ENCODE measurements at places on chromosomes 5 and 9.

GRCh38 chr5:132074091-132074771 lies 642 bp downstream of the CSF2 start:
- peak; percentile 68 for DNase-seq

DNA sequence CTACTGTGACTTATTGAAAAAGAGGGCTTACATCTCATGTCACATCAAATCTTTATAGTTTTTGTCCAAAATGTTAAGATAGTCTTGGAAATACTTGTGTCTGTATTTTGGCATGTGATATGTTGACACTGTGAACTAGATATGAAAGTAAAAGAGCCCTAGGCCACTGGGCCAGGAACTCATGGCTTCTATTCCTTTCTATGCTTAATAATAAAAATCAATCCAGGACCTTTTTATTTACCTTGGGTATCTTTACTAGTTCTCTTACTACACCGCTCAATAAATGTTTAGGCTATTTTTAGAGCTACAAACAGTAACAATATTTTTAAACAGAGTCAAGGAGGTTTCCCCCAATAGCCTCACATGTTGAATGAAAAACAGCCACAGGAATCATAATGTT lies 348.6 kb upstream of the SLC24A2 start:
- no peak for DNase-seq

DNA sequence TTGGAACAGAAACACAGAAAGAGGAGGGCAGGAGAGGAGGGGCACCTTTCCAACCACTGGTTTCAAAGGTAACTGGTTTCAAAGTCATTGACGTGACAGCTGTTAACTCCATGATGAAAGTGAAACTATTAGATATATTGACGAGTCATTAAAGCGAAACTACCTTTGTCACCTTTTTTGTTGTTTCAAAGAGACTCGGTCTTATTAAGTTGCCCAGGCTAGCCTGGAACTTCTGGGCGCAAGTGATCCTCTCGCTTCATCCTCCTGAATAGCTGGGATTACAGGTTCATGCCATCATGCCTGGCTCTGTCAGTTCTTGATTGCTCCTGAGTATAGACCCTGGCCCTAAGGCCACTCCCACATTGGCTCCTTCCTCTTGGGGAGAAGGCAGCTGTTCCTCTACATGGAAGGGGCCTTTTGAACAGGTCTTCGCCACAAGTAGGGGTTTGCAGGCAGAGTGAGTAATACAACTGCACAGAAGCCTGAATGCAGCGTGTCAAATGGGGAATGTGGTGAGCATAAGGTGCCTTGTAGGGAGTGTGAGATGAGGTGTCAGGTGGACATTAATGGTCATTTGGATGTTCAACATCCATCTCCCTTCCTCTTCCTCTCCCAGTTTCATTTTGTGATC lies 3.4 kb upstream of the F12 start:
- no peak for DNase-seq

GRCh38 chr5:124582561-124582840 lies 163.9 kb downstream of the ZNF608 start:
- DNase-seq: no peak

DNA sequence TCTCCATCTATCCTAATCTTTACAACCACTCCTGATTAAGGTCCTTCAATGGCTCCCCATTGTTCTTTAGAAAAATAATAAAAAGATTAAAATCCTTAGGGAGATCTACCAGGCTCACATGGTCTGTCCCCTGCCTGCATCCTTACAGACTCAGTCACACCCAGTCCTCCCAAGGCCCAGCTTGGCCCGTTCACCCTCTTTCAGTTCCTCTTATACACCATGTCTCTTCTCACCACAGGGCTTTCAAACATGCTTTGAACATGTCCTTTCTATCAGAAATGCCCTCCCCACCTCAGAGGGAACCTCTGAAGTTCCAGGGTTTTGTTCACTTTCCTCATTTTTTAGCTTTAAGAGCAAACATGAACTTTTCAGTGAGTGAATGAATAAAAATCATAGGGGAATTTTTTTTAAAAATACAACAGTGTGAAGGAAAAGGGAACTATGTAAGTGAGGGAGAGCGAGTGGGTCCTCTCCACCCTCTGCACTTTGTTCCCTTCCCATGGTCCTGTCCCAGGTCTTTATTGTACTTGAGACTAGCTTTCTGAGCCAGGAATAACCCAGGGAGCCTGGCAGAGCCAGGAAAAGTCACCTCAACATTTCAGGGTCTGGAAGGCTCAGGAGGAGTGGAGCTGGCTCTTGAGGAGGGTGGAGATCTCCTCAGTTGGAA lies 55.3 kb downstream of the TRPC7 start:
- DNase-seq: no peak

GRCh38 chr5:157987259-157987658 lies 128.3 kb upstream of the CLINT1 start:
- DNase-seq: no peak

- DNase-seq: no peak
Observed at GRCh38 chr5:174418809-174419539, 305.4 kb upstream of the MSX2 start.

- no peak for DNase-seq
Observed at GRCh38 chr5:34057118-34057517, 14.1 kb upstream of the C1QTNF3 start.

GRCh38 chr5:126354012-126354857 lies 69.0 kb upstream of the GRAMD2B start:
- DNase-seq: peak; percentile 97

- no peak for DNase-seq
Observed at GRCh38 chr9:105306351-105307140, 62.1 kb downstream of the SLC44A1 start.

DNA sequence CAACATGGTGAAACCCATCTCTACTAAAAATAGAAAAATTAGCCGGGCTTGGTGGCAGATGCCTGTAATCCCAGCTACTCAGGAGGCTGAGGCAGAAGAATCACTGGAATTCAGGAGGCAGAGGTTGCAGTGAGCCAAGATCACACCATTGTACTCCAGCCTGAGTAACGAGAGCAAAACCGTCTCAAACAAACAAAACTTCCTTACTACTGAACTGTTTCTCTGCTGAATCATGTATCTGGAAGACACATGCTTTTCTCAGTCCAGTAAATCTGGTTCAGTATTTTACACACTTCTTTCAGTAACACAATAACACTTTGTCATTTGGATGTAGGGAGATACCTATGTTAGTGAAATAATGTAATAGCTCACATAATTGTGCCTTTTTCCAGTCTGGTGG lies 7.9 kb downstream of the TRMT10B start:
- peak; percentile 13 for DNase-seq

- DNase-seq: peak; percentile 79
Observed at GRCh38 chr5:143051244-143052058, 281.3 kb downstream of the ARHGAP26 start.

GRCh38 chr5:178625679-178626483 lies 969 bp downstream of the CLK4 start:
- peak; percentile 41 for DNase-seq

DNA sequence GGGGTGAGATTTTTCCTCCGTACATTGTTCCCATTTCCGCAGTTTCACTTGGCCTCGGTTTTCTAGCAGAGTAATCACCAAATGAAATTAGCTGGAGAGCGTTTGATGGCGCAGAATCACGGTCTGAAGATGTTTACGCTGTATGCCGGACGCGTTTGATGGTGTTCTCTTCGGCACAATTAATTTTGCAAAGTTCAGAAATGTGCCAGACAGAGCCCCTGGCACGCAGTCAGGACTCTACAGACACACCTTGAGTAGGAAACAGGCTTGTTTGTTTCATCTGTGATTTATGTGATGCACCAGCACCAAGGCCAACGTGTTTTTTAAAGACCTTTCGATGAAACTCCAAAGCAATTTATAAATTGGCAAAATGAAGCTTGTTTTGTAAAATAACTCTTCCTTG lies 863 bp upstream of the LIFR start:
- no peak for DNase-seq

- DNase-seq: no peak
Observed at GRCh38 chr9:83651558-83651957, 28.6 kb downstream of the IDNK start.

DNA sequence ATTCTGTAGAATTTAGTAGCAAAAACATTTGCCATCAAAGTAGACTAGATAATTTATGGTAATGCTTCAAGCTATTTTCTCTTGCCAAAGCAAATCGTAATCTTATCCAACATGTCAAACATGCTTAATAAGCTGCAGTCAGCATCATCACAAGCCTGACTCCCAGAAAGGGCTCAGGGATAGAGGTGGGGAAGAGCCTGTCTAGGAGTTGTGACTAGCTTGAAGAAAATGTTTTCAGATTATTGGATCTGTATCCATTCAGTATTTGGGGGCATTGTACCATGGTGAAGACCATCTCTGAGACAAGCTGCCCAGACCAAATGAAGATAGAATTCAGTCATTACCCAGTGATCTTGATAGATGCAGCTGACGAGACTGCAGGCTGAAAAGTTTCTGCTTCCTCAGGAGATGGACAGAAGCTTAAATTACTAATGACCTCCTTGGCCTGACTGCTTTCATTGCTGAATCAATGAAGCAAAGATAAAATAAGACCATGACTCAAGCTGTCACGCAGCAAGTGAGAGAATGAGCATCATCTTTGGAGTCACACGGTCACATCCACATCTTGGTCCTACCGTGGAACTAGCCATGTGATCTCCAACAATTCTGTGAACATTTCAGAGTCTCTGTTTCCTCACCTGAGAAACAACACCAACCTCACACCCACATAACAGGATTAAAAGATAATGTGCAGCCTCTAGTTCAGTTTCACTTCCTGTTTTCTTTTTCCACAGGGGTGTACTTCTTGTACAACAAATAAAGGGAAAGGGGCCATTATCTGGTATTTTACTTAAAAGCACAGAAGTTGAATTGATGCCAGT lies 9.4 kb downstream of the ERAP2 start:
- no peak for DNase-seq

GRCh38 chr5:6492934-6493333 lies 44.3 kb downstream of the UBE2QL1 start:
- DNase-seq: no peak

- DNase-seq: peak; percentile 69
Observed at GRCh38 chr5:151574444-151574996, 16.6 kb downstream of the FAT2 start.
